HFF-Myc (cell line): ENCODE measurements at places on chromosomes 1 and 21.

DNA sequence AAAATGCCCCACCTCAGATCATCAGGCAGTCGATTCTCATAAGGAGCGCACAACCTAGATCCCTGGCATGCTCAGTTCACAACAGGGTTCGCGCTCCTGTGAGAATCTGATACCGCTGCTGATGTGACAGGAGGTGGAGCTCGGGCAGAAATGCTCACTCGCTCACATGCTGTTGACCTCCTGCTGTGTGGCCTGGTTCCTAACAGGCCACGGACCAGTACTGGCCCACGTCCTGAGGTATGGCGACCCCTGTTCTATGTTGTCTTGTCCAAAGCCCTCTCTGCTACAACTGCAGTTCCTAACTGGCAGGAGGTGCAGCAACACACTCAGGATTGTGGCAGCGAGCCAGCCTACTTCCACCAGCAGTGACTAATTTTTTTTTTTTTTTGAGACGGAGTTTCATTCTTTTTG, 70.6 kb downstream of the CLSTN1 start:
- DNase-seq = no peak

- DNase-seq = no peak
These were observed 17.7 kb downstream of the CRYZ start for GRCh38 chr1:74715236-74715502.

DNA sequence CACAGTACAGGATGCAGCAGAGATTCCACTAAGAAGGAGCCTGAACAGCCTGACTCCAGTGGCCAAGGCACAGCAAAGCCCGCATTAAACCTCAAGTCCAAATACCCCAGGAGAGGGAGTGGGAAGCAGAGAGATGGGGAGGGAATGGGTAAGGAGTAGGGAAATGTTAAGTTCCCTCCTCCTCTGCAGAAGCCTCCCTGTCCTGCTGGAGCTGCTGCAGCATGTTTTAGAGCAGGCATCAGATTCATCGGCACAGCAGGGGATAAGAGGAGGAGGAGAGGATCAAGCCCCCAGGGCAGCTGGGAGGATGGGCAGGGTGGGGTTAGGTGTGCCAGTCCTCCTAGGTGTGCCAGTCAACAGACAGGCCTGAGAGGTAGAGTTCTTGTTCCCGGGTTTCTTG, 709.7 kb downstream of the PTPRU start:
- DNase-seq = no peak

DNA sequence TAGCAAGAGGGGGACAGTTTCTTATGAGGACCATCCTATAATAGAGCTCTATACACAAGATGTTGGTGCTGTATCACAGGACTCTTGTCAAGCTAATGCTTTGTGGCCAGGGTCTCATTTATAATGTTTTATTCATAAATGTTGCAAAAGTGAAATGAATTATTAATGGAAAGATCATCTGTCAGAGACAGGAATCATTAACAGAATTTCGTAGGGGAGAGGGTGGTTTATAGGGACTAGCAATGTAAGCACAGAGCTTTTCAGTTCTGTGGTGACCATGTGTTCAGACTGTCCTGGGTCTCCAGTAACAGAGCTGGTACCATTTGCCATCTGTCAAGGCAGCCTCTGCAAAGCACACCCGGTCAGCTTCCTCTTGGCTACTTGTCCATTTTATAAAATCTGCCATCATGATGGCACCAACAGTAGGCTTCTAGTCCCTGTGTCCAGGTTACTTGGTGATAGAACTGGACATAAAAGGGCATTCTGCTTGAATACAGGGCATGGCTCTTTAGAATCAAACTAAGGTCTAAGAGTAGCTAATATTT, 36.2 kb downstream of the LPAR3 start:
- no peak for DNase-seq

DNA sequence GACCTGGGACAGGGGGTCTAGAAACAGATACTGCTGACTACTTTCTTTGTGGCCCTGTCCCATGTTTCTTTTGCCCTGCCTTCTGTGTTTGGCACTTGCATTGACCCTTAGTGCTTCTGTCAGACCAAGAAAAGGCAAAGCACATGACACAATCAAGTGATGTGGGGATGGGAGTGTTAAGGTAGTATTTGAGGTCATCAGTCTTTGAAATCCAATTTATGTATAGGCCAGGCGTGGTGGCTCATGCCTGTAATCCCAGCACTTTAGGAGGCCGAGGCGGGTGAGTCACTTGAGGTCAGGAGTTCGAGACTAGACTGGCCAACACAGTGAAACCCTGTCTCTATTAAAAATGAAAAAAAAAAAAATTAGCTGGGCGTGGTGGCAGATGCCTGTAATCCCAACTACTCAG, 26.0 kb downstream of the SERBP1 start:
- no peak for DNase-seq

DNA sequence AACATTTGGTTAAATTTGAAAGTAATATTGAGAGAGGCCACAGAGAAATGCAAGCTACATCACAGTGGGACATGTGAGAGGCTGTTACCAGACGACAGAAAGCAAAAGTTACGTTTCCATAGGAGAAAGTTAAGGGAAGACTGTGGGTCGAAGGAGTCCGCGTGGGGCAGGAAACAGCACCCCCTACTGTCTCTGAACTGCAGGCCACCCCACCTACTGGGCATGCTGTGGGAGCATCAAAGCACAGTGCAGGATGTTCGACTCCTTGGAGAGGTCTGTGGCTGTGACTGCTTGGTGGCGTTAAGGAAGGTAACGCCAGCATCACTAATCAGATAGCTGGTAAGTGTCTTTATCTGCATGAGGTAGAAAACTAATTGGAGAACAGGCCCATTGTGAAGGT, 123.9 kb downstream of the PTBP2 start:
- no peak for DNase-seq

DNA sequence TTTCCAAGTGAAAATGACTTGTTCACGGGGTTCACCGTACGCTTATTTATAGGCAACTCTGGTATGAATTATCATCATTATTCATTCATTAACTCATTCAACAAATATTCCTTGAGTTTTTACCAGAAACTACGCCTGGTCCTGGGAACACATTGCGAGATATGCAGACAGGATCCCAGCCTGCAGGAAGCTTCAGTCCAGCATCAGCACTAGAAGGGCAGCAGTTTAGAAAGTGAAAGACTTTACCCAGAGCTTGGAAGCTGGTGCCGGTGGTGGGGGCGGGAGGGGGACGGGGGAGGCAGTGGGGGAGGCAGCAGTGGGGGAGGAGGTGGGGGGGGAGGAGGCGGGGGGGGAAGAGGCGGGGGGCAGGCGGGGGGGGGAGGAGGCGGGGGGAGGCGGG, 55.9 kb downstream of the SETD4 start:
- DNase-seq = no peak

DNA sequence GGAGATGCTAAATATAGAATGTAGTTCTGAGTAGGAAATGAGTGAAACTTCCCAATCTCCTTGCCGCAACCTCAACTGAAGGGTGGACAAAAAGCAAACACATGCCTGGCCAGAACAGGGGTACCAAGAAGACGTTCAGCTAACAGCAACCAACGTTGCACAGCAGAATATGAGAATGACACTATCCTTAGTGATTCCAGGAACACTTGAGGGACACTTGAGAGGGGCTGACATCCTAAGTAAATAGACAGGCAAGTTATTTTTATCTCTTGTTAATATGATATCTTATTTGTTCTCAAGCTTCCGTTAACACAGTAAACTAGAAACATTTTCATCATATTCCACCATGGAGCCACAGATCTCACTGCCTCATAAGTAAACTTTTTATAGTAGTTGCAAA, 908 bp downstream of the KRTAP19-1 start:
- no peak for DNase-seq

- no peak for DNase-seq
These were observed 628.2 kb downstream of the PTPRU start for GRCh38 chr1:29864431-29865022.

GRCh38 chr1:85884372-85885035, 176.3 kb upstream of the ZNHIT6 start:
- no peak for DNase-seq

- no peak for DNase-seq
These were observed 11.1 kb upstream of the RIMKLA start for GRCh38 chr1:42369471-42369870.
